ENCODE measurements at places on chromosomes 11 and 22. TPM values are rescaled to one million over a fixed set of nuclear protein-coding genes. Genes with fewer than 3 reads are reported as not detected.

NFAM1 gene
- 2.4 TPM for total RNA-seq

GRCh38 chr22:26477341-26477731 lies 6.2 kb downstream of the HPS4 start:
- H3K27me3 ChIP-seq, result no peaks in the 10 kb centered on the region
- peak overlapping the region; percentile 74 for H3K4me3 ChIP-seq
- H3K36me3 ChIP-seq, result peaks cover 13% of the 10 kb centered on the region
- no peak for DNase-seq
- H3K4me1 ChIP-seq, result peaks cover 40% of the 10 kb centered on the region

DNA sequence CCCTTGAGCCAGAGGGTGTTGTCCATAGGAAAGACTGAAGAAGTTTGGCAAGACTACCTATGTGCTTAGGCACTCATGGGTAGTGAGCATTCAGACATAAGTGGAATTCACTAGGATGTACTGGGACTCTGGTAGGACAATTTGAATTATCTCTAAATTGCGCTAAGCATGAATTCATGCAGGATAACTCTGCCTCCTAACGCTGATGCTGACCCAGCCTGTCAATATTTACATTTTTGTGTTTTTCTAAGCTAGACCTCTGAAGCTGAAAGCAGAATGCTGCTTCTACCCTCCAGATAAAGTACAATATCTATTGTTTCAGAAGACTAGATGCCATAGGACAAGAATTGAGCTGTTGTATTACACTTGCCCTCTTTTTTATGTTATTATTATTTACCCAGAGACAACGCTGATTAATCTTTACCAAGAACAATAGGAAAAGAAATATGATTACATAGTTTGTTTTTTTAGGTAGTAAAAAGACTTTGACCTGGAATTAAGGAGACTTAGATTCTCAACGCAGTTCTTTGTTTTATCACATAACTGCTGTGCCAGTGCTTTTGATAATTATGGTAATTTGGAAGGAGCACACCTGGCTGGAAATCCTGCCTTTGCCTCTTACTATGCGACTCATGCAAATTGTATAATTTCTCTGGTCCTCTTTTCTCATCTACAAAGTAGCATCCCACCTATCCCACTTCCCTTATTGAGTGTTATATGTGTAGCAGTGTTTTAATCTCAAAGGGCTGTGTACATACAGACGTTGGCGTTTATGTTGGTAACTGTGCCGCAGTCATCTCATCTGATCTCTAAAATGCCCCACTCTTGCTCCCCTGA lies 21.2 kb upstream of the GRAMD1B start:
- H3K27ac ChIP-seq, result no peak overlapping the region
- H3K27me3 ChIP-seq, result peaks cover 22% of the 10 kb centered on the region
- no peak for DNase-seq
- no peak overlapping the region for H3K4me3 ChIP-seq

DNA sequence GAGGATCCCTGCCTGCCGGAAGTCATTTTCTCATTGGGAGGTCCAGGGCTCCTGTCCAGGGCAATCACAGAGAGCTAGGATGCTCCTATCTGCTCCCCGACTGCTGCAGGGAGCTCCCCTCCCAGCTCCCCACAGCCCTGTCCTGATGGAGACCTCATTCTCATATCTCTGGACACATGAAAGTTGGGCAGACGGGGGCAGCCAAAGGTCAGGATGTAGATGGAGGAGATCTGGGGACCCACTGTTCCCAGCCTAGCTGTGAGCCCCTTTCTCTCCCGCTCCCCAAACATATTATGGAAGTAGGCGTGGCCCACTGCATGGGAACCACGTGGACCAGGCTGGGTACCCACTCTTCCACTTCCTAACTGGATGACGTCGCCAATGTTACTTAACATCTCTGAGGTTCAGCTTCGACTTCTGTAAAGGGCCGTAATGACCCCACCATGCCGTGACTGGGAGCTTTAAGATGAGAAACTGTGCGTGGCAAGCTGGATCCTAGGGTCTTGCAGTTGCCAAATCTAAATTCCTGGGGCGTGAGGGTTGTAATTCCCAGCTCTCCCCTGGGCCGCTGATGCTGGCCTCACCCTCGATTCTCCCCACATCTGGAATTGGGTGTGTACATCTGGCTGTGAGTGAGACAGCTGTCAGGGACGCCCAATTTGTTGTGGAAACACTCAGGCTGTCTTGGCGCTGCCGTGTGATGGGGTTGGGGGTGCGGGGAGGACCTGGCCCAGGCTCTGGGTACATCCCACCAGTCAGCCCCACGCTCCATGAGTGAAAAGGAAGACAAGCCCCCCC lies 1.8 kb downstream of the CDC42EP2 start:
- no peak overlapping the region for H3K27ac ChIP-seq
- peak overlapping the region; percentile 86 for H3K4me3 ChIP-seq
- H3K36me3 ChIP-seq, result no peaks in the 10 kb centered on the region
- H3K27me3 ChIP-seq, result no peaks in the 10 kb centered on the region

- H3K36me3 ChIP-seq, result no peaks in the 10 kb centered on the region
- peak overlapping the region; percentile 78 for H3K27ac ChIP-seq
- H3K27me3 ChIP-seq, result no peaks in the 10 kb centered on the region
These were observed 7.9 kb downstream of the SIDT2 start for GRCh38 chr11:117186431-117186761.

- H3K36me3 ChIP-seq, result peaks cover 6% of the 10 kb centered on the region
- no peak for DNase-seq
- H3K4me3 ChIP-seq, result no peak overlapping the region
- H3K4me1 ChIP-seq, result peaks cover 5% of the 10 kb centered on the region
- peak overlapping the region; percentile 67 for H3K27ac ChIP-seq
These were observed 8.0 kb upstream of the FERMT3 start for GRCh38 chr11:64198511-64198910.

DNA sequence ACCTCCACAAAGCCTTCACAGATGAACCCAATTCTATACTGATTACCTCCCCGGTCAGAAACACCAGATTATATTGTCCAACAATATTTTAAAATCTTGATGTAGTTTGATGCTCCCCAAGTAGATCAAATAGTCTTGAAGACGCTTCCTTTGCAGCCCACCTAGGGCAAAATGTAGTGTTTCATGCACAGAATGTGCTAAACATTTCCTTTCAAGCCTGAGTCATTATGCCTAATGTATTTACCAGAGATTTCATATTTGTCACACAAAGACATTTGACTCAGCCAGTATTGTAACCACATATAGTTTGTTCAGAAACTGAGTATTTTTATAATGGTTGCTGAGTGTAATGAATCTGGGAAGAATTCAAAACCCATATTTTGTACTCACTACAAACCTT lies 1396.8 kb downstream of the LRRC4C start:
- no peak for DNase-seq
- H3K4me1 ChIP-seq, result no peaks in the 10 kb centered on the region
- H3K27ac ChIP-seq, result no peak overlapping the region
- no peaks in the 10 kb centered on the region for H3K27me3 ChIP-seq
- H3K4me3 ChIP-seq, result no peak overlapping the region

GAB4 gene
- total RNA-seq, result not detected

DNA sequence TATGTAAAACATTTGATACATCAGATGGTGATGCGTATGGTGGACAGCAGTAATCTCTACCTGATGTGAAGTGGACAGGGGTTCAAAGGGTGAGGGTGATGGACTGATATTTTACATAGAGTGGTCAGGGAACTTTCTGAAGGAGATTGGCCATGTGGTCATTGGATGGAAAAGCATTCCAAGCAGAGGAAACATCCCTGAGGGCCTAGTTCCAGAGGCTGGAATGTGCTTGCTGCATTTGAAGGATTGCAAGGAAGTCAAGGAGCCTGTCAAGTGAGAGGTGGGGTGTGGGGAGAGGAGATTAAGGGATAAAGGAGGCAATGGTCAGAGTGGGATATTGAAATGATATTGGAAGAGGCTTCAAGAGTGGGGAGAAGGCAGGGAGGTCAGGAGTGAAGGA lies 151.9 kb upstream of the NTM start:
- H3K4me1 ChIP-seq, result no peaks in the 10 kb centered on the region
- H3K27me3 ChIP-seq, result no peaks in the 10 kb centered on the region
- no peak for DNase-seq

TMEM191B gene
- total RNA-seq, result 4.8 TPM

GRCh38 chr11:62445314-62445740 lies 26.5 kb downstream of the SCGB1A1 start:
- no peak overlapping the region for H3K4me3 ChIP-seq
- H3K27me3 ChIP-seq, result peaks cover 31% of the 10 kb centered on the region
- H3K27ac ChIP-seq, result no peak overlapping the region
- peaks cover 15% of the 10 kb centered on the region for H3K4me1 ChIP-seq

- DNase-seq, result no peak
- no peak overlapping the region for H3K4me3 ChIP-seq
- peaks cover 33% of the 10 kb centered on the region for H3K27me3 ChIP-seq
- H3K27ac ChIP-seq, result no peak overlapping the region
These were observed 15.2 kb downstream of the NRIP3 start for GRCh38 chr11:8988329-8989234.

APOL4 gene
- not detected for total RNA-seq

SLC36A4 gene
- total RNA-seq, result 20.2 TPM

DNA sequence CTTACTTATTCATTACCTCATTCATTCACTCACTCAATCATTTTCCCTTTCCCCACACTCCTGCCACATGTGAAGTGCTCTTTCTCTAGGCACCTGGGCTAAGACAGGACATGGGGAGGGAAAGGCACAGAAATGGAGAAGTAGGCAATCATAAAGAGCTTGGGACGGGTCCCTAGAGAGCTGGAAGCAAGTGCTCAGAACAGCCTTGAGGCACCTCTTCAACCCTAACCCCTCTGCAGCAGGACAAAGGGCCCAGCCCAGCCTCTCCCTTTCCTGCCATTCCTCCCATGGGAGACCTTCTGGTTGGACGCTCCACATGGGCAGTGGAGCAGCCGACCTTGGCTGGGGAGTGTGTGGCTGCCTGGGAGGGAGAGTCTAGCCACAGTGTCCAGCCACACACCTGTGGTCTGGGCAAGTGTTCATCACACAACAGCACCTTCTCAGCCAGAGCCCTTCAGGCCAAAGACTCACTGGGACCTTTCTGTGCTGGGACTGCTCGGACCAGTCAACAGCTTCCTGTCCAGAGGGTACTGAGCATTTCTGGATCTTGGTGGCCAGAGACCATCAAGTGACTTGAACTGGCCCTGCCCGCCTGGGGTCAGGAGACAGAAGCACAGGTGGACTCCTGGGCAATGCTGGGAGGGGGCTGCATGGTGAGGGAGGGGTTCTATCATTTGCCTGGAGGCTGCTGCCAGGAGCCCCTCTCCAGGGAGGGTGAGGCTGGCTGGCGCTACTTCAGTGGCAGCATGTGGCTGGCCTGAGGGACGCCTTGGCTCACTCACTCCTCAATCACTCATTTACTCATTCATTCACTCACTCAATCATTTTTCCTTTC lies 1.0 kb upstream of the MUC5AC start:
- no peaks in the 10 kb centered on the region for H3K36me3 ChIP-seq
- no peaks in the 10 kb centered on the region for H3K27me3 ChIP-seq
- no peak for DNase-seq
- no peak overlapping the region for H3K4me3 ChIP-seq
- H3K27ac ChIP-seq, result no peak overlapping the region

- H3K27me3 ChIP-seq, result peaks cover 16% of the 10 kb centered on the region
- no peak overlapping the region for H3K27ac ChIP-seq
- H3K4me3 ChIP-seq, result no peak overlapping the region
These were observed 138.8 kb upstream of the UBASH3B start for GRCh38 chr11:122516686-122517085.

- no peak overlapping the region for H3K27ac ChIP-seq
- no peaks in the 10 kb centered on the region for H3K27me3 ChIP-seq
- no peak for DNase-seq
- no peak overlapping the region for H3K4me3 ChIP-seq
These were observed 273.7 kb downstream of the DDX10 start for GRCh38 chr11:108938604-108939003.

CELF1 gene
- total RNA-seq, result 127 TPM

DNA sequence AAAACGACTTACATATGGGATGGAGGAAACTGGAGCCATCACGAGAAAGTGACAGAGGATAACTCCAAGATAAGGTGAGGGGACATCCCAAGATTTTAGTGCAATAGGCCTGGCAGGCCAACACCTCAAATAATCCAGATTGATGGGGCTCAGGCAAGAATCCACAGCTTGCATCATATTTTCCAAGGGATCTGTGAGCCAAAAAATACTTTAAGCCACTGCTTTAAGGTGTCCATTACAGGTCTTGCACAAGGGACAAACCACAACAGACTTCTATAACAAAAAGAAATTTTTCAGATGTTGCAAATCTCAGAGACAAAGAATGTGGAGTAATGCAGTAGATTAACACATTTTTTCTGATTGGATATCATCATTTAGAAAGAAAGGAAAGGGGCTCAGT lies 45.6 kb downstream of the DENND5A start:
- no peak overlapping the region for H3K27ac ChIP-seq
- no peaks in the 10 kb centered on the region for H3K27me3 ChIP-seq
- H3K36me3 ChIP-seq, result no peaks in the 10 kb centered on the region
- no peak for DNase-seq
- peaks cover 16% of the 10 kb centered on the region for H3K4me1 ChIP-seq
- H3K4me3 ChIP-seq, result no peak overlapping the region

ESAM gene
- 30.5 TPM for total RNA-seq

OR5A1 gene
- not detected for total RNA-seq

GRCh38 chr11:86955361-86956120 lies at the start of gene FZD4:
Gene FZD4 (minus strand): TSS chr11:86955395. CDS start chr11:86955085, 310 bp downstream.
- DNase-seq, result peak; percentile 11
- H3K27ac ChIP-seq, result no peak within 1 kb of the TSS
- peaks cover 44% of the 10 kb centered on the region for H3K27me3 ChIP-seq
- H3K36me3 ChIP-seq, result peaks cover 2% of the 10 kb centered on the region

GRCh38 chr11:45238724-45239123 lies 47.4 kb downstream of the SYT13 start:
- no peaks in the 10 kb centered on the region for H3K4me1 ChIP-seq
- peaks cover 2% of the 10 kb centered on the region for H3K36me3 ChIP-seq
- H3K27ac ChIP-seq, result no peak overlapping the region
- peaks cover 37% of the 10 kb centered on the region for H3K27me3 ChIP-seq
- DNase-seq, result no peak
- H3K4me3 ChIP-seq, result no peak overlapping the region

GRCh38 chr11:2533587-2534133 lies 88.9 kb downstream of the KCNQ1 start:
- no peak overlapping the region for H3K27ac ChIP-seq
- no peaks in the 10 kb centered on the region for H3K27me3 ChIP-seq
- peak; percentile 9 for DNase-seq
- H3K36me3 ChIP-seq, result no peaks in the 10 kb centered on the region

DNA sequence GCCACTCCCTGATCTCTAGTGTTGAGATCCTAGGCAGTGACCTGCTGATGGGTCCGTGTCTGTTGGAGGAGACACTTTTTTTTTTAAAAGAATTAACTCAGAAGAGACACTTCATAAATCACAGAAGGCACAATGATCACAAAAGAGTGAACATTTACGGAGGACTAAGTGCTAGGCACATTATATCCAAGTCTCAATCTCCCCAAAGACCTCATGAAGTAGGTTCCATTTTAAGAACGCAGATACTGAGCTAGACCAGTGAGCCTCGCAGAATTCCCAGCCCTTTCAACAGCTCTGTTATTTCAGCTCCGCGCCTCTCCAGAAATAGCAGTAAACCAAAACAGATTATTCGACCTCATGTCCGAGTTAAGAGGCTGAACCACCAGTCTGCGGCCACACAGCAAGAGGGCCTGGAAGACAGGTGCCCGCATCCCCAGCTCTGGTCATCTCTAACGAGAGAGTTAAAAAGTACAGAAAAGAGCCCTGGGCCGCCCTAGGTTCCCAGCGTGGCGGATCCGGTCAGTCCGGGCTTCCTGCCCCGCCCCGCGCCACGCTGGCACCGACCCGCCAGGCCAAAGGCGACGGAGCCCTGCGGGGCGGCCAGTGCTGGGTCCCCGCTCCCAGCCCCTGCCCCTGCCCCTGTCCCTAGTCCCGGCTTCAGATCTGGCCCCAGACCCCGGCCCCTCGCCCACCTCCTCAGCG lies 612 bp downstream of the XBP1 start:
- H3K4me1 ChIP-seq, result peaks cover 40% of the 10 kb centered on the region
- peak overlapping the region; percentile 99 for H3K4me3 ChIP-seq
- no peak for DNase-seq
- H3K36me3 ChIP-seq, result peaks cover 8% of the 10 kb centered on the region

Data from T-helper 17 cell (primary cell).